ENCODE measurements at places on chromosomes 16 and 17.

DNA sequence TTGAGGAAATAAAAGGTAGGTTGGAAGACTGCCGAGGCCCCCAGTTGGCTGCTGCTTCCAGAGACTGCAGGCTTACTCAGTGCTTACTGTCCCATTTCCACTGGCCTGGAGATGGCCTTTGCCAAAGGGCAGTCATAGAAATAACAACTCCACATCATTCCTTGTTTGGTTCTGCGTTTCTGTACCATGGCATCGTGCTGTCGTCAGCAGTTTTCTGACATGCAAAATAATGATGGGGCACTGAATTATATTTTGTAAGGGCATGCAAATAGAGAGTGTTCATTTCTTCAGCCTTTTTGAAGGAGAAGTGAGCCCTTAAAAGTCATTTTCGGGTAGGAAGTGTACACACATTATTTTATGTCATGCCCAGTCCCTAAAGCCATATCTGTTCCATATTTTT lies 88.9 kb downstream of the RBFOX1 start:
- DNase-seq, result no peak

- DNase-seq, result no peak
These were observed 6.3 kb upstream of the APRT start for GRCh38 chr16:88817785-88818574.

DNA sequence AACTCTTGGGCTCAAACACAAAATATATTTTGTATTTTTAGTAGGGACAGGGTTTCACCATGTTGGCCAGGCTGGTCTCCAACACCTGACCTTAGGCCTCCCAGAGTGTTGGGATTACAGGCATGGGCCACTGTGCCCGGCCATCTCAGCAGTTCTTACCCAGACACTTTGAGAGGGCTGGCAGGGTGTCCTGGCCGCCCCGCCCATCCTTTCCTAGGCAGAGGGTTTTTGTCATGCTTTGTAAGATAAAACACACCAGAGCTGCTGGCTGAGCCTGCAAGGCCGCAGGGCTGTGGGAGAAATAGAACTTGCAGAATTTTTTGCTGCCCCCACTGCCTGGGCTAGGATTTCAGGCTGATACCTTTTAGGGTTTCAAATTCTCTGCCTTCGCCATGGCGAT lies 8.7 kb downstream of the PPL start:
- no peak for DNase-seq

GRCh38 chr16:58249388-58249779 lies 45.4 kb downstream of the PRSS54 start:
- no peak for DNase-seq

DNA sequence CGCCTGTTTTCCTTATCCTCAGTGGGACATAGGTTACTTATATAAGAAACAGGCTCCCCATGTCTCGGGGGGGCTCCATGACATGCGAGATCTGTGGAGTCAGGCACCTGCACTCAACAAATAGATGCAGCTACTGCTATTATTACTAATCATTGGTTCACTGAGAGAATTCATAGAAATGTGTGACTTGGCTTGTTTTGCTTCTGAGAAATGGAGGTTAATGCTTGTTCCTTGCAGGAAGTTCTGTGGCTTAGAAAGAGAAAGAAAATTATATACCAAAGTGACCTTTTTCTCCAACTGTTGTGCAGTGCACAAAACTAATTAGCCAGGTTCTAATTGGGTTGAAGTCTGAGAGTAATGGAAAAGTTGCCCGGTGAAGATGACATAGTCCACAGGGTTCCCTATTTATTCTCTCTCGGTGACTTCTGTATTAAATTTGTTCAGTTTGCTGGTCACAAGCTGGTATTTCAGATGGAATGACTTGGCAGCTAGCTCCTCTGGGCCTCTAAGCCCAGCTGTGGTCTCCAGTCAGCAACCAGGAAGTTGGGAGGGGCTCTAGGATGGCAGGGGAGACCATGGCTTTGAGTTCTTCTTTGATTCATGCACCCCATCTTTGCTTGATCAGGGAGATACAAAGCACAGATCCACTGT lies 17.6 kb upstream of the MAF start:
- no peak for DNase-seq

- peak; percentile 92 for DNase-seq
These were observed 160.1 kb upstream of the IRX3 start for GRCh38 chr16:54446639-54447038.

GRCh38 chr17:68455901-68456338 lies 1.4 kb downstream of the WIPI1 start:
- DNase-seq, result no peak

- no peak for DNase-seq
These were observed 14.1 kb downstream of the PDZD9 start for GRCh38 chr16:21986692-21987246.

DNA sequence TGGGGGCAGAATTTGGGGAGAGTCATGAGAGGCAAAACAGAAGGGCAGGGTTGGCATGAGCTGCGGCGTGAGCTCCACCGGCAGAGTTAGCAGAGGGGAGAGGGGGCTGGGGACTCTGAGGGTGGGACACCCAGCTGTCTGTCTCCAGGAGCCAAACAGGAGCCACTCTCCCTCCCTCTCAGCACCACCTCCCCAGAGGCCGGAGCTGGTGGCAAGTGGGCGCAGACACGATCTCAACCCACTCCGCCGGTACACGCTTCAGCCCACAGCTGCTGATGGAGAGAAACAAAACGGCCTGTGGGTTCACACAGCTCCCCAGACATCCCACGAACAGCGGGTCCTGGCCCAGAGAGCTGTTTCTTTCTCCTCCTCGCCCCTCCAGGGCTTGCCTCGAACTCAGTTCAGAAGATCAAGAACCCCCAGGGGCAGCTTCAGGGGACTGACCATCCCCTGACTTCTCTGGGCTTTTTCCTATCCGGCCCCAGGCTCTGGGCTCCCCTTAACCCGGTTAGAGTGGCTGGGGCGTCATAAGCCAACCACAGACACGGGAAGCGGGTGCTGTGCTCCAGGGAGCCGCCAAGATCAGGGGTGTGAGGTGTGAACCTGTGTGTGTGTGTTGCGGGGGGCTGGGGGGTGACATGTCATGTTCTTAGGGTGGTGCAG lies 7.6 kb downstream of the RHBDF2 start:
- DNase-seq, result no peak

- no peak for DNase-seq
These were observed 2.6 kb downstream of the MAP2K3 start for GRCh38 chr17:21286909-21287702.

- DNase-seq, result no peak
These were observed 3.3 kb downstream of the RARA start for GRCh38 chr17:40312131-40312731.

- peak; percentile 25 for DNase-seq
These were observed 33.6 kb upstream of the CCR7 start for GRCh38 chr17:40598619-40599467.

DNA sequence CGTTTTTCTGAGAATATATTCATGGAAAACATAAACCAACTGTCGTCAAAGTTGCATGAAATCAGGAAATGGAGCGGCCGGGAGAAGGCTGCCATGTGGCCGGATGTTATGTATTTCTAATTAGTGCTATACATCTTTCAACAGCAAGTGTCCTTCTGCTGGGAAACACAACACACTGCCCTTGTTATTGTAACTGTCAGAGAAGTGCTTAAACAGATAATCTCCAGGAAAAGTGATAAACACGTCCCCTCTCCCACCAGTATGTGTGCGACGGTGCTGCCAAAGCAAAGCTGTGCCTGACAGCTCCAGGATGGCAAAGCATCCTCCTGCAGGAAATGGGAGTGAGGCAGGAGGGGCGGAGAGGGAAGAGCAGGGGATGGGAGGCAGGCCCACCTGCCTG lies 111.8 kb downstream of the SMG6 start:
- no peak for DNase-seq

DNA sequence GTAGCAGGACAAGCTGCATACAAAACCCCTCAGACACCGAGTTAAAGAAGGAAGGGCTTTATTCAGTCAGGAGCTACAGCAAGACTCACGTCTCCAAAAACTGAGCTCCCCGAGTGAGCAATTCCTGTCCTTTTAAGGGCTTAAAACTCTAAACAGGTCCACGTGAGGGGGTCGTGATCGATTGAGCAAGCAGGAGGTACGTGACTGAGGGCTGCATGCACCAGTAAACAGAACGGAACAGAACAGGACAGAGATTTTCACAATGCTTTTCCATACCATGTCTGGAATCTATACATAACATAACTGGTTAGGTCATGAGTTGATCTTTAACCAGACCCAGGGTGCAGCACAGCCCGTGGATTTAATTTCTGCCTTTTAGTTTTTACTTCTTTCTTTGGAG lies 25.2 kb downstream of the ITGAM start:
- DNase-seq, result no peak

DNA sequence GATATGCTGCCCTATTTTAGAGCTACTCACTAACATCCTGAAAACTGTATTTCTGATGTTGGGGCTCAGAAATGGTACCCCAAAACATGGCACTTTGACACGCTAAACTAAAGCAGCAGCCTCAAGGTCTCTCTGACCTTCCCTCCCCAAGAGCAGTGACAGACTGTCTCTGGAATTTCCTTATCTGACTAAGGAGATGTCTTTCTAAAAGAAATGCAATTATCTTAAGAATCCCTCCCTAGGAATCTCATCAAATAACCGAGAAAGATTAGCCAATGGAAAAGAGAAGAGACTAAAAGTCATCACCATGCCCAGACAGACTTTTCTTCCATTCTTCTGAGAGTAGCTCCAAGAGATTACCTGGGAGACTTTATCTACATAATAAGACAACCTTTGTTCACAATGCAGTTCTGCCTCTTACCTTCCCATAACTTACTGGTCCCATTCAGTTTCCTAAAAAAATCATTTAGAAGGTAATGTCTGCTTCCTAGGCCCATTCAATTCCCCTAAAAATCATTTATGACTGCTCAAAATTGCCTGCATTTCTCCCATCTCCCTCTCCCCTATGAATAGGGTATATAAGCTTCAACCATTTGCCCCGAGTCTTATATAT lies 123.9 kb downstream of the CPPED1 start:
- no peak for DNase-seq

GRCh38 chr17:55813944-55814343 lies 63.1 kb downstream of the PCTP start:
- no peak for DNase-seq

- no peak for DNase-seq
These were observed 5.1 kb downstream of the MMD start for GRCh38 chr17:55416470-55417052.

DNA sequence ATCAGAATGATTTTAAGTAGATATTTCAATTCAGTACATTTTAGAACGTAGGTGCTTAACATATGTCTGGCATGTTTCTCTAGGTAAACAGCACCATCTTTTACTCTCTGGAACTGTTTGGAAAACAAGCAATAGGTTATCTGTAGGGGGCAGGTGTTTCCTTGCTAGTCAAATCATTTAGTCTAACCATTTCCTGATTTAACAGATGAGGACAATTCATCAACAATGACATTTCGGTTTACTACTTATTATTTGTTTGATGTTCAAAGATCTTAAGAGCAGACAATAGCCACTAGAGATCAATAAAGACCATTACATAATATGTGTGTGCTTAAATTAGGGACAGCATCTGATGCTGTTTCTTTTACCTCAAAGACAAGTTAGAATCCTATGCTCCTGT lies 173.1 kb downstream of the CEP112 start:
- DNase-seq, result no peak

- DNase-seq, result peak; percentile 22
These were observed 85.5 kb downstream of the SSH2 start for GRCh38 chr17:29844339-29845048.

DNA sequence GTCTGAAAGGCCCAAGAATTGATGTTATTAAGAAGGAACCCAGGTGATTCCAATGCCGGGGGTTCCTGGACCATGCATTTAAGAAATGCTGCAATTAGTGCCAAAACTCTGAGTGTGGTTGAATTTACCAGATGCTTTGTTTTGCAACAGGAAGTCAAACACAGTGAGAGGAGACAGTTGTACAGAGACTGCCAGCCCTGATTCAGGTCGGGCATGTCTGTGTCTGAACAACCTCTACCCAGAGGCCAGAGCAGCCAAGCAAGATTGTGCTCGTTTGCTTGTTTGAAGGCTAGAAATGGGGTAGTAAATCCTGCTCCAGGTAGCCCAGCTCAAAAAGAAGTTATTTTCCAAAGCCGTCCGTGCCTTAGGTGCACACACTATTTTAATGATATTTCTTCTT lies 412.4 kb upstream of the ERCC4 start:
- no peak for DNase-seq

DNA sequence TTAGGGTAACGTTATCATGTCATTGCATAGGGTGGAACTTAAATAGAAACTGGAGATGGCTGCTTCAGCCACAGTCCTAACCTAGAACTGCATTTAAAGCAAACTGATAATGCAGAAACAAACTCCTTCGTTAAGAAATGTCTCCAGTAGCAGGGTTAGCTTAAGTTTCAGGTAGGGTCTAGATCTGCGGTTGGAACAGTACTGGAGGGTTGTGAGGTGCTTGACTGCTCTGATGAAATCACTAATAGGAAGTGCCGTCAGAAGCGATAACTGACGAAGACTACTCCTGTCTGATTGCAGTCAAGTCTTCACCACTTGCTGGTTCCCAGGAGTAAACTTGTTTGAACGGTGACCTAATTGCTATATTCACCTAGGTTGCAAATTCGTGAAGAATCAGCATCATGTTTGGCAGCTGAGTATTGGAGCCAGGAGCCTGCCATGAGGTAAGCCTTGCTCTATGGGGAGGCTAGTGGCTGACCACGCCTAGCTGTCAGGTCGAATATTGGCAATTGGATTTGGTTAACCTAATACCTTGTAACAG lies 24.5 kb downstream of the TRPV2 start:
- DNase-seq, result no peak

GRCh38 chr17:64378890-64379354 lies 11.7 kb downstream of the PECAM1 start:
- no peak for DNase-seq

DNA sequence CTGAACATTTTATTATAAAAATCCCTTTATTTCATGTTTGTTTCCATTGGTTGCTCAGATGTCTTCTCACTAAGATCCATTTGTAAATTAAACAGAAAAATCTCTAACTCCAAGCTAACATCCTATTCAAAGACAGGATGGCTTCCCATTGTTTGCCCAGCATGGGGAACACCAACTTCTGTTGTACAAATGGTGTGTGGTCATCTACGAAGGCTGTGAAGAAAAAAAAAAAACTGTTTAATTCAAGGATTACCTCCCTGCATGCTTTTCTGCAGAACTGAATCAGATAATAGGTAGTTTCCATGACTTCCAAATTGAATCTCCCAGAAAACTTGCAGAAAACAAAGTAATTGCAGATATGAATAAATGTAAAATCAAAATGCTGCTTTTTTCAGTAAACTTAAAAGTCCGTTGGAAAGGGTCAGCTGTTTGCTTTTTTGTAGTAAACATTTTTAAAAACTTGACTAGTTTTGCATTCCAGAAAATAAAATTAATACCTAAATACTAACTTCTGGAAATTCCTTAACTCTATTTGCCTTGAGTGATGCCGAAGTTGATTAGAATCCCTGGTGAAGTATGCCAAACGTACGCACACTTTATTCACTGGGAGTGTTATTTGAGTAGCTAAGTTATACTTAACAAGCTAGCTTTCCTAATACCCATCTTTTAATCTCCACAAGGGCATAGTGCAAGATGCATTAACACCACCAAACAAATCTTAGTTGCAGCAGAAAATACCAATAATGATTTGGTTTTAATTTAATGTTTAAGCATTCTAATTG lies 7.7 kb downstream of the SALL1 start:
- peak; percentile 39 for DNase-seq

- DNase-seq, result no peak
These were observed 11.6 kb upstream of the CES4A start for GRCh38 chr16:66976746-66977145.

- no peak for DNase-seq
These were observed 486.9 kb upstream of the WSB1 start for GRCh38 chr17:26807024-26807423.

All from astrocyte of the spinal cord (primary cell).